GM12891 (cell line): ENCODE measurements at places on chromosomes 11 and 22.

DNA sequence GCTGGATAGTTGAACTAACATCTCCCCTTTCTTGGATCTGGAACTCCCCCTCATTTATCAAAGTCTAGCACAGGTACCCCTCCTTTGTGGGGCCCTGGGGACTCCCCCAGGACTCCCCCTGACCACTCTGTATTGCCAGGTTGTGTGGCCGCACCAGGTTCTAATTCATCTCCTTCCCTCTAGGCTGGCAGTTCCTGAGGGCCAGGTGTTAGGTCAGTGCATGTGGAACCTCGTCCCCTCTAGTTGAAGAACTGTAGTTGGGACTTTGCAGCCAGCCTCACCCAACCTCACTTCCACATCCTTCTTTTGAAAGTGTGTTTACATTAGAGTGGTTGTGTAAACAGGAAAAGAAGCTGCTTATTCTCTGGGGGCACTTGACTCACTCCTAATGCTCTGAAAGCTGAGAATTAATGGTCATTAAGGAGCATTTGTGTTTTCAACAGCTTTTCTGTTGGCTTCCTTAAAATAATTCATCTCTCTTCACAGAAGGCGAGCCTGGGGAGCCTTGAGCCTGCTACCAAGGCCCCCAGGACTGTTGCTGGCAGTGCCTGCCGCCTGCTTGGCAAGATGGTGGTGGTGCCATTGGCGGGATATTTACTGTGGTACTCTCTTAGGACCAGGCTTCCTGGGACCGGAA, 11.8 kb downstream of the UPB1 start:
- no peak for DNase-seq

GRCh38 chr11:110121204-110121603, 28.0 kb downstream of the ZC3H12C start:
- no peak for DNase-seq

DNA sequence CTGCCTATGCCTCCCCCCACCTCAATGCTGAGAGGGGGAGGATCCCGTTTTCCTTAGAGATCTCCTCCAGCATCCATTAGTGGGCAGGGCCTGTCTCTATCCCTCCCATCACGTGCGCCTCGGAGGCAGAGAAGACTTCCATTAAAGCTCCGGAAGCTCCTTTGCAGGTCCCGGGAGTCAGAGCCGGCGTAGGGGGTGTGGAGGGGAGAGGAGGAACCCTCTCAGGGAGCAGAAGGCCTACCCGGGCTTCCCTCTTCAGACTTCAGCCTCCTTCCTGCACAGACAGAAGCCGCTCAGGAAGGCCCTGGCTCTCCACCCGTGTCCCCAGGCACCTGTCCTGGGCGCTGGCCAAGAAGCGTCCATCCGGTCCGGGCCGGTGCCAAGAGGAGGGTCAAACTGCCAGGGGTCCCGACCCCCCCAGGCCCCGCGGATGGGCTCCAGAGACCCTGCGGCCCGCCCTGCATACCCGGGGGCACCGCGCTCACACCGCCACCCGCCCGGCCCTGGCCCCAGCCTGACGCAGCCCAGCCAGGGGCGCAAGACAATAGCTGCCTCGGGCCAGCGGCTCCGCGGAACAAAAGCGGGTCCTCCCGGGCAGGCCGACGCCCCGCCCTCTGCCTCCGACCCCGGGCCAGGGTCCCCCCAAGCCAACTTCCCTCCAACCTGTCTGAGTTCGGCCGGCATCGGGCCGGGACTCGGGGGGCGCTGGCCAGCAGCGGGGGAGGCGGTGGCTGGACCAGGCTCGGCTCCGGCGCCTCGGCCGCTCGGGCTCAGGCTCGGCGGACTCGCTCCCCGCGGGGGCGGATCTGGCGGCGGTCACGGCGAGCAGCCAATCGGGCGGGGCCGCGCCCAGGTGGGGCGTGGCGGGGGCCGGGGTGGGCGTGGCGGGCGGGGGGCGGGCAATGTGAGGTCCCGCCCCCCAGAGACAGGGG, 29.9 kb downstream of the ARVCF start:
- DNase-seq: peak; percentile 100

- no peak for DNase-seq
These were observed 19.9 kb downstream of the HPS4 start for GRCh38 chr22:26463688-26464087.

DNA sequence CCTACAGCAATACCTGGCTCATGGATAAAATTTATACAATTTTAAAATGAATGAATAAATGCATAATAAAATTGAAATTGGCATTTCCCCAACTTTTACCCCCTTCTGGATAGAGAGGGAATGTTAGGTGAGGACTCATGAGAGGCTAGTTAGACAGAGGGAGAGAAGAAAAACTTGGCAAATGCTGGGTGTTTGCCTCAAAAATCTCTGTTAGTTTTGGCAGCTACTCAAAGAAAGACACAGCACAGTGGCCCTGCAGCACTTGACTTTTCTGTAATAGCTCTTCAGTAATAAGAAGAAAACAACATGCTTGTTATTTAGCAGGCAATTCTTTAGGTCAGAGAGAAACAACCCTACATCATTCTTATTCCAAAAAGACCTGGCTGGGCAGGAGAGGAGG, 20.7 kb upstream of the IZUMO1R start:
- no peak for DNase-seq

- no peak for DNase-seq
These were observed 3.2 kb downstream of the ATM start for GRCh38 chr11:108226036-108226435.

- no peak for DNase-seq
These were observed 2.3 kb upstream of the PNPLA2 start for GRCh38 chr11:816433-816779.

DNA sequence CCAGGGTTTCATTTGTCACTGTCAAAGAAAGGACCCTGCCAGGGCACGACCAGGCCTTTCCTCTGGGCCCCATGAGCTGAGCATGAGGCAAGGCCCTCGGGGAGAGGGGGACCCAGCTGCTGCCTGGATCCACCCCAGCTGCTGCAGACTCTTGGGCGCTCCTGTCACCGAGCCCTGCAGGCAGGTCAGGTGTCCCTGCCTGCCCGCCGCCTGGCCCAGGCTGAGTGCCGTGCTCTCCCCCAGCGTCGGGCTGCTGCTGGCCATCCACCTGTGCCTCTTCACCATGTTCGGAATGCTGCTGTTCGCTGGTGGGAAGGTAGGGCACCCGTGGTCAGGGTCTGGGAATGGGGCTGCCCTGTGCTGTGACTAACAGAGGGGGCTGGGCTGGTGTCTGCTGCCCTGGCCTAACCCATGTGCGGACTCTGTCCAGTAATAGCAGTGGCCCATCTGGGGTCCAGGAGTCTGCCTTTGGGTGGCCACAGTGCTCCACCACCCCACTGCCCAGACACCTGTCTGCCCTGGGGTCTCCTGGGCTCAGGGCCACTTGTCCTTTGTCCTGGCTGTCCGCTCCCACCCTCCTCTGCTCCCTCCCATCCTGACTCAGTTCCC, 15.0 kb downstream of the TPCN2 start:
- DNase-seq: no peak

- no peak for DNase-seq
These were observed 38.6 kb upstream of the POGLUT3 start for GRCh38 chr11:108536783-108537182.

DNA sequence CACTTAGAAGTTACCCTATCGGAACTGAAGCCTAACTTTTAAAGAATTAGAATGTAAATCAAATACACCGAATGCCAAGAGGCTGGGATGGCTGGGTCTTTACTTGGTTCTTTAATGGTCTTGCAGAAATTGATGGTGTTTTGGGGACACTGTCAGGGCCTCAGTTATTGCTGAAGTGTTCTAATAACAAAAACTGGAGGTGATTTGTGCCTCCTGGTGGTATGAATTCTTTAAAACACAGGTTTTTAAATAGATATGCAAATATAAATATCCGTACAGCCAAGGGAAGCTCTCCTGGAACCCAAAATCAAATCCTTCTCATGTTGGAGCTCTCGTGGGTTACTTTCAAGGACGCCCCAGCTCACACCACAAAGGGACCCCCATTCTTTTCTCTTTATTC, 19.3 kb upstream of the TMPRSS5 start:
- no peak for DNase-seq

GRCh38 chr22:31958625-31959239, 14.4 kb downstream of the YWHAH start:
- DNase-seq: no peak

- DNase-seq: no peak
These were observed 45.2 kb downstream of the PPFIA1 start for GRCh38 chr11:70315716-70316115.

- no peak for DNase-seq
These were observed 10.4 kb upstream of the SUN2 start for GRCh38 chr22:38766076-38766777.
